ENCODE measurements at places on chromosomes 2 and 18.

- no peak for DNase-seq
These were observed 563.7 kb downstream of the PLCL1 start for GRCh38 chr2:198368089-198368488.

DNA sequence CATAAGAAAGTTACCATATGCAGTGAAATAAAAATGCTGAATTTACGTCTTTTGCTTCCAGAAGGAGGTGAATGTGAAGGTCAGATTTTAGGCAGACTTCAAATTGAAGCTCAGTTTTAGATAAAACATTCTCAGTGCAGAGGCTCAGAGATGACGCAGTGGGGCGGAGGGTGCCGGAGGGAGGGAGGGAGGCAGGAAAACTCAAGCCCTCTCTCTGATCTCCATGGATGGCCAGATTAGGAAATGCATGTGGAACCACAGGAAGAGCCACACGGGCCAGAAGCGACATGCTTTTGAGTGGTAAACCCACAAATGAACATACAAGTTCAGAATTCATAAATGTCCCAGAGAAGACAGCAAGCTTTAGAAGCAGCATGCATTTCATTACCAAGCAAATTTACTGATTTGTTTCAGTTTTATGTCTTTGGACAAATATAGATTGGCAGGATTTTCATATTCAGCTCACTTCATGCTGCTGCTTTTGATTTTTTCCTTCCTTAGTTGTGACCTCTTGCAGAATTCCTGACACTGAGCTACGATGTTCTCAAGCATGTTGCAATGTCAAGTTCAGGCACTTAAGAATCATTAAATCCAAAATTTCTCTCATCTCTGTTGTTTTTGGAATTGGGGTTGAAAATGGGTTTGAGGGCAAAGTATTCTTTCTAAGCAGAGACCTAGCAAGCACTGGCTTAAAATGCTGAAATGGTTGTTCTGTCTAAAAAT lies 29.7 kb upstream of the APCDD1 start:
- DNase-seq = no peak

GRCh38 chr2:101625387-101625786 lies 72.1 kb upstream of the MAP4K4 start:
- no peak for DNase-seq

GRCh38 chr2:5978131-5978751 lies 286.1 kb downstream of the SOX11 start:
- no peak for DNase-seq

GRCh38 chr2:216119146-216119545 lies 10.0 kb downstream of the XRCC5 start:
- DNase-seq = no peak

DNA sequence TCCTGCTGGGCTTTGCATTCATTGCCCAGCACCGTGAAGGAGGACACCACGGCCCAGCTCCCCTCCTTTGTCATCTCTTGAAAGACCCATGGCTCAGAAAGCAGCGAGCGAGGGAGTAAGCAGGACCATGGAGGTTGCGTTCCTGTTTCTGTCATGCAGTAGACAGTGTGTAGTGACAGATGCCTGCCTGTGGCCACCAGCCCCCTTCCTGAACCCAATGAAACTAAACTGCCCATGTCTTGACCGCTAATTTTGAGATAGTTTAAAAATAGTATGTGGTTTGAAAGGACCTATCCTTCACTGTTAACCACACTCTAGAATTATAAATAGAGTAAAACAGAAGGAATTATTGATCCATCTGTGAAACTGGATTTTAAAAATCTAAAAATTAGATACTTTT lies 88.2 kb downstream of the ASAP2 start:
- DNase-seq = no peak

DNA sequence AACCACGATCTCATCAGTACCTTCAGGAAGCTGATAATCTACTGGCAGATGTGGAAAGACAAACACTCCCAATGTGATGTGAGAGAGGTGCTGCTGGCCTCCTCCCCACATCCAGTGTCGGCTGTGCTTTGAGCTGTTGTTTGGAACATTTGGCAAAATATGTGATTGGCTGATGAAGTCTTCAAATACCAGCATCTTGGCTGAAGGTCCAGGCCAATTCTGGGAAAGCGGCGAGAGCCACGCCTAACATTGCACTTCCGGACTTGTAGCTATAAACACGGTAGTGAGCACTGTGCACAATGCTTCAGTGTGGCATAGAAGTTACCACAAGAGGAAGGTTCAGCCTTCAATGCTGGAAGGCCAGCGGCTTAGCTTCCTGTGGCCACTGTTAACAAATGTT lies 198.8 kb downstream of the DCDC2C start:
- DNase-seq = no peak

- no peak for DNase-seq
These were observed 384.6 kb downstream of the STK39 start for GRCh38 chr2:167862782-167863181.

Measured in stimulated activated CD4-positive, alpha-beta T cell treated with anti-CD3 and anti-CD28 coated beads, Interleukin-1b, Interleukin-23, amount 100 ng/mL, for 24 hours (primary cell).